ENCODE measurements at places on chromosomes 2 and 18. TPM values are rescaled to one million over a fixed set of nuclear protein-coding genes. Genes with fewer than 3 reads are reported as not detected.

SP140 gene
- not detected for total RNA-seq

CHRNG gene
- not detected for total RNA-seq

TCF23 gene
- not detected for total RNA-seq

AQP12B gene
- not detected for total RNA-seq

NEU2 gene
- not detected for total RNA-seq

GULP1 gene
- total RNA-seq = 33.7 TPM

SLC66A3 gene
- 36.2 TPM for total RNA-seq

MYL12A gene
- 343 TPM for total RNA-seq

PSMA8 gene
- not detected for total RNA-seq

IL1F10 gene
- not detected for total RNA-seq

Data from A549 treated with GW870086 at 1 μM for 4 hours (cell line).